Large intestine (tissue), 12 donors: ENCODE measurements at places on chromosomes 7 and 10.

GRCh38 chr10:35700487-35700882, 58.4 kb upstream of the FZD8 start:
- no peak for DNase-seq

- no peak for DNase-seq
Measured at GRCh38 chr7:100400041-100400440, 26.8 kb downstream of the PILRA start.

DNA sequence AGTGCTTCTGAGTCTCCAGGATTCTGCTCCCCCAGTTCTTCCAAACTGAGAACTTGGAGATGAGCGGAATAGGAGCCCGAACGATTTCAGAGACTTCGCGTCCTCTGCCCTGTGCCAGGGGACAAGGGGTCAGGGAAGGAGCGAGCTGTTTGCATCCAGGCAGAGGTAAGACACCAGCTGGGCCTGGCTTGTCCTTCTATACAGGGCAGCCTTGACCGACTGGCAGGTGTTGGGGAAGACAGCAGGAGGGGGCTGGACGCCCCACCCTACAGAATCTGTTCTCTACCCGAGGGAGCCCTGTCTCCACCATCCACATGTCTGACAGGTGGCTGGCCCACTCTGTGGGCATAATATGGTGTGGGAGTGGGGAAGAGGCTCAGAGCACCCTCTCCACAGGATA, 7.1 kb downstream of the SPOCK2 start:
- no peak for DNase-seq

- DNase-seq: no peak
Measured at GRCh38 chr10:108392286-108392685, 1227.8 kb upstream of the SORCS1 start.

- DNase-seq: no peak
Measured at GRCh38 chr10:110762849-110763211, 108.9 kb upstream of the PDCD4 start.
